ENCODE measurements at places on chromosomes 3 and 15.

DNA sequence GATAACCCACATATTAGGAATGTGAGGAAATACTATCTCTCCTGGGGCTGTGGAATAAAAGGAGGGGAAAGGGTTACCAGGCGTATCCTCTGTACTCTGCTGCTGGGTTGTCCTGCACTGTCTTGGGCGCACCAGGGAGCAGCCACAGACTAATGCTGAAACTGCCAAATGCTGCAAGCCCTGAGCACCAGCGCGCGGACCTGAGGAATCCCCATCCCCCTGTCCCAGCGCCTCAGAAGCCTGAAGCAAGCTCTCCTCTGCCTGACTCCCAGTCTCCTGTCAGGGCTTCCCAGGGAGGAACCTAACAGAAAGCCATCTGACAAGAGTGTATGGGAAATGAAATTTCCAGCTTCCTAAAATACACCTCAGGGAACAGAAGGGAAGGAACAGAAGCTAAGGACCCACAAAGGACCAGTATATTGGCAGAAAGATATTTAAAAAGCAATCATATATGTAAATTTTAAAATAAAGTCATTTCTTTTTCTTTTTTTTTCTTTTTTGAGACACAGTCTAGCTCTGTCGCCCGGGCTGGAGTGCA lies 158.3 kb upstream of the C2CD4B start:
- DNase-seq: no peak

- DNase-seq: no peak
These were observed 28.6 kb downstream of the MEGF11 start for GRCh38 chr15:66224946-66225345.

DNA sequence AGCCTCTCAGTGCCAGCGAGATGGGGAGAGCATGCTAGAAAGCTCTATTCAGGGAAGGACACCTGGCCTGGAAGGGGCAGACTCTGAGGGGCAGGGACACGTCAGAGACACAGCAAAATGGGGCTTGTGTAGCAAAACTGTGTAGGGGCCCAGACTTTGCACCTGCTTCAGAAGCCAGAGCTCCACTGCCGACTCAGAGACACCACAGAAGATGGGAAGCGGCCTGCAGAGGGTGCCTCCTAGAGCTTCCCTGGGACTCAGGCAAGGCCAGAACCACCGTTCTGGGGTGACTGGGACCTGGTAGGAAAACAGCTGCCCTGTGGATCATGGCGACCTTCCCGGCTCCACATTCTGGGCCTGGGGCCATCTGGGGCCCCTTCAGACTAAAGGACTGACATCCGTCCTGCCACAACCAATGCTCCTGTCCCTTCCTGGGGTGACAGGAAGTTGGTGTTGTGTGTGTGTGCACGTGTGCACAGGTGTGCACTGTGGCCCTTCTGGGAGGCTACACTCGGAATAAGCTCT lies 17.4 kb upstream of the TKT start:
- DNase-seq: no peak

- no peak for DNase-seq
These were observed 994.6 kb downstream of the TBL1XR1 start for GRCh38 chr3:176202652-176203051.

GRCh38 chr3:180036092-180036670 lies 556 bp downstream of the PEX5L start:
- DNase-seq: no peak

DNA sequence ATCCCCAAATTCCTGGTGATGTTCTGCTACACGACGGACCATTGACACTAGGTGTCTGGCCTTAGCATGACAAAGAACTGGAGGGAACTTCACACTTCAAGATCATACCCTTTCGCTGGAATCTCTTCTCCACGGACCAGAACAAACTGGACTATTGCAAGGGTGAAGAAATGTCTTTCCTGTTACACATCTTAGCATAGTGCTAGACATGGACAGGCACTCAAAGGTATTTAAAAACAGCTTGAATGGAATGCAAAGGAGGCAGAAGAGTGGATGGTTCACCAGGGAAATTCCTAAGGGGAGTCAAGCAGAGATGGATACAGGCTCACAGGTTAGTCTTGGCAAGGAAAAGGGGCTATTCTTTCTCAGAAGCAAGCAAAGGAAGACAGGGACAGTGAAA lies 33.5 kb upstream of the PDZRN3 start:
- no peak for DNase-seq

- DNase-seq: no peak
These were observed 23.3 kb downstream of the SLC6A20 start for GRCh38 chr3:45773072-45773471.

DNA sequence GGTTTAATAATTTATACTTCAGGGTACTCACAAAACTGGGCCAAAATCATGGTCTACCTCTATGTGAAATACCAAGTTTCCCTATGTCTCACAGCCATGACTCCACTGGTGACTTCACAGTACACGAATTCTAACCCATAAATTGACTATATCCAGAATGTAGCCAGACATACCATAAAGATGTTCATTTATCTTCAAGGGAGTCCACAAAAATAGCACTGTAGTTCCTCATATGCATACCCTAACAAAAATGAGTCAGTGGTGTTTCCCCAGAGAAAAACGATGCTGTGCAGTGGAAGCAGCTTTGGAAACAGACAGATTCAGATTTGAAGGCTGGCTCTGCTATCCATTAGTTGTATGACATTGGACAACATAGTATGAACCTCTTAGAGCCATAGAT lies 438.8 kb downstream of the FHIT start:
- DNase-seq: no peak
